NCI-H1092 treated with DMSO at 0.1 percent for 48 hours (cell line): ENCODE measurements at places on chromosomes 3 and 15.
A peak's percentile ranks its signal among the peaks of the same experiment; 100 is the strongest.

DNA sequence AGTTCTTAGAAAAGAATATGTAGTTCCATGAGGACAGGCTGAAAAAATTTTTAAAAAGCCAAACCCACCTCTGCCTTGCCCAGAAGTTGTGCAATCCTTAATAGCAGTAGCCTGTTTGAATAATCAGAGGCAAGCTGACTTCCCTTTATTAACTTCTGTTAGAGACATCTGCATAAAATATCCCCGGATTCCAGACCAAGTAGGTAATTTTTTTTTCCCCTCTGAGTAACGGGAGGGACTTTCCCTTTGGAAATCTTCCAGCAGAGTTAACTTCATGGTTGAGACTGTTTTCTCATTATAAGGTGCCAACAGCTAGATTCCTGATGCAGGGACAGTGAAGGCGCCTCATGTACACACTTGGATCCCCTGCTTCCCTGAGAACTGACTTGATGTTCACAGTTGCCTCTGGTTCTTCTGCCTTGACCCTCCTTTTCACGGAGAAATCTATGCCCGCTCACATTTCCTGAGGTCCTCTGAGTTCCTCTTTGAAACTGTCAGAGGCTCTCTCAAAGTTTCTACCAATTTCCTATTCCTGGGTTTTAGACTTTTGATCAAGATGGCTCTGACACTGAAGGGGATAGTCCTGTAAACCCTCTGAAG lies 227.6 kb upstream of the BHLHE40 start:
- DNase-seq, result no peak

- no peak for DNase-seq
Measured at GRCh38 chr15:59814409-59814808, 125.3 kb upstream of the BNIP2 start.

GRCh38 chr15:69393831-69394491 lies 20.2 kb upstream of the KIF23 start:
- DNase-seq, result no peak

DNA sequence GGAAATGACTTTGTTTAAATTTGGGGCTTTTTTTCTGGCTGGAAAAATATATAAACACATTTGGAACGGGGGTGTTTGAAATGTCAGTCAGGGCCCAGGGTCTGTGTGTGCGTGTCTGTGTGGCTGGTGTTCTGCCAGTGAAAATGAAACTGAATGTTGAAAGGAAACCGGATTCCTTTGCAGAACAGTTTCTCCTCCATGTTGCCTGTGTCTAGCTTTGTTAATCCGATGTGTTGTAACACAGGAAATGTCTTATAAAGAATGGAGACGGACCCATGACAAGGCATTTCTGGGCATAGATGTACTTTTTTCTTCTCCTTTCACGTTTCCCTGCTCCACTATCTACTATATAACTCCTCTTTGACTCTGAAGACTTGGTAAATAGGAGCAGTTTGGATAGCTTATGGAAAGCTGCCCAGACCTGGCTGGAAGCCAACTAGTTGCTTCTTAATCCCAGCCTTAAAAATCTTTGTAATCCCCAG lies 2.8 kb downstream of the SQOR start:
- peak; percentile 4 for DNase-seq

GRCh38 chr3:28125342-28125741 lies 116.1 kb upstream of the CMC1 start:
- no peak for DNase-seq

DNA sequence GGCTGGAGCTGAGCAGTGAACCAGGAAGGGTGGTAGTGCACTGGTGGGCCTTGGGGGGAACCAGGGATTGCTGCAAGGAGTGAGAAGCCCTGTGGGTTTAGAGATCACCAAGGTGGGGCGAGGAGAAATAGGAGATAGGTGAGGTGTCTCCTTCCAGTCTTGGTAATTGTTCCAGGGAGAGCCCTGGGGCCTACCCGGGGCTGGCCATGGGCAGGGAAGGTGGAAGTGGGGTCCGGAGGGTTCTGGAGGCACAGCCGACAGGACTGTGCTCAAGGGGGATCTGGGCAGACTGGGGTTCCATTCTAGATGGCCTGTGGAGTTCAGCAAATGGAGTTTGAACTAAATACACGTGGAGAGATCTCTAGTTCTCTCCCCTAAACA lies 4.5 kb downstream of the CHST13 start:
- no peak for DNase-seq

DNA sequence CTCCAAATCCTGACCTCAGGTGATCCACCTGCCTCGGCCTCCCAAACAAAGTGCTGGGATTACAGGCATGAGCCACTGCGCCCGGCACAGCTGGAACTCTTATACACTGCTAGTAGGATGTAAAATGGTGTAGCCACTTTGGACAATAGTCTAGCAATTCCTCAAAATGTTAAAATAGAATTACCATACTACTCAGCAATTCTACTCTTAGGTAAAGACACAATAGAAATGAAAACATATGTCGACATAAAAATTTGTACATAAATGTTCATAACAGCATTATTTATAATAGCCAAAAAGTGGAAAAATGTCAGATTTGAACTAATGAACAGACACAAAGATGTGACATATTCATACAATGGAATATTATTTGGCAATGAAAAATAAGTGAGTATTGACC lies 33.4 kb downstream of the RAD18 start:
- DNase-seq, result no peak

DNA sequence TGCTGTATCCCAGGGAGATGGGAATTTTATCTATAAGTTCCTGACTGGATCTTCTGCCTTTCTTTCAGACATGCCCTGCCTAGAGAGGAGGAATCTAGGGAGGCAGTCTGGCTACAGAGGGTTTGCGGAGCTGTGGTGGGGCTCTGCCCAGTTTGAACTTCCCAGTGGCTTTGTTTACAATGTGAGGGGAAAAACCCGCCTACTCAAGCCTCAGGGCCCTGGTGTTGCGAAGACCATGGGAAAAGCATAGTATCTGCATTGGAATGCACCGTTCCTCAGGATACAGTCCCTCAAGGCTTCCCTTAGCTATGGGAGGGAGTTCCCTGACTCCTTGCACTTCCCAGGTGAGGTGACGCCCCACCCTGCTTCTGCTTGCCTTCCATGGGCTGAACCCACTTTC lies 168.7 kb downstream of the TMEM108 start:
- DNase-seq, result no peak

DNA sequence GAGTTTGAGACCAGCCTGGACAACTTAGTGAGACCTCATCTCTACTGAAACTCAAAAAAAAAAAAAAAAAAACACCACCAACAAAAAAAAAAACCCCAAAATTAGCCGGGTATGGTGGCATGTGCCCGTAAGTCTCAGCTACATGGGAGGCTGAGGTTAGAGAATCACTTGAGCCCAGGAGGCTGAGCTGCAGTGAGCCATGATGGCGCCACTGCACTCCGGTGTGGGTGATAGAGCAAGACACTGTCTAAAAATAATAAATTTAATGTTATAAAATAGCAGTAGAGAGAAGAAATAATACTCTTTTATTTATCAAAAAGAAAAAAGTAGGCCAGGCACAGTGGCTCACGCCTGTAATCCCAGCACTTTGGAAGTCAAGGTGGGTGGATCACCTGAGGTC lies 17.4 kb downstream of the RCCD1 start:
- DNase-seq, result no peak

GRCh38 chr3:196987022-196987421 lies 18.4 kb upstream of the PIGZ start:
- DNase-seq, result no peak

GRCh38 chr3:138827222-138827621 lies 7.5 kb downstream of the PIK3CB start:
- no peak for DNase-seq

DNA sequence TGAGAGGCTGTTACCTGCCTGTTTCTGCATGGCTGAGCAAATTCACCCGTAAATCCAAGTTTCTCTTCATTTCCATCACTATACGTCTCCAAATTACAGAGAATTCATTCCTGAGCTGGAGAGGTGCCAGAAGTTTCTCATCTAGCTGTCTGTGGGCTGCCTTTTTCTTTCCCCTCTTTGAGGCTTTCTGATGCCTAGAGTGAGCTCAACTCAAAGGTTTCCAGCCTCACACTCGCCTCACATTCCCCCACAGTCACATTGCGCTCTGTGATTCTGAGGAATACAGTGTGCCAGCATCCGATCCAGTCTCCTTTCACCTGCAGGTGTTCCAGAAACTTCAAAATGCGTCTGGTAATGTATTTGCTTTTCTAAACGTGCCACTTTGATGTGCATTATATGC lies 267.2 kb downstream of the MFSD1 start:
- DNase-seq, result no peak

DNA sequence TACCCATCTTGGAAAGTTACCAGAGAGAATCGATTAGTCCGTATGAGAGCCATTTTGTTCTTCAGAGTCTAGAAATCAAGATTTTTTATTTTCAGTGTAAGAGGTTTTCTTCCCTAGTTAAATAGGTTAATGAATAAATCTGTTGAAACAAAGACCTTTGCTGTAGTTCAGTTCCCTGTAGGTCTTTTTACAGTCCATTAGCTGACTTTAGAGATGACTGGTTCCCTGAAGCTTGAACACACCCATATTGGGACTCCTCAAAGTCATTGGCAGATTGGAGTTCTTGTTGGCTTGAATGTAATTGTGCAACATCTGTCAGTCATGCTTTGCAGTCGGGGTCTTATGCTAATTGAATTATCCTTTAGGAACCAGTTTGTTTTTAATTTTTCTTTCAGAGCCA lies 45.3 kb downstream of the SEMA6D start:
- no peak for DNase-seq

- DNase-seq, result no peak
Measured at GRCh38 chr15:38260077-38260476, 7.4 kb downstream of the SPRED1 start.

DNA sequence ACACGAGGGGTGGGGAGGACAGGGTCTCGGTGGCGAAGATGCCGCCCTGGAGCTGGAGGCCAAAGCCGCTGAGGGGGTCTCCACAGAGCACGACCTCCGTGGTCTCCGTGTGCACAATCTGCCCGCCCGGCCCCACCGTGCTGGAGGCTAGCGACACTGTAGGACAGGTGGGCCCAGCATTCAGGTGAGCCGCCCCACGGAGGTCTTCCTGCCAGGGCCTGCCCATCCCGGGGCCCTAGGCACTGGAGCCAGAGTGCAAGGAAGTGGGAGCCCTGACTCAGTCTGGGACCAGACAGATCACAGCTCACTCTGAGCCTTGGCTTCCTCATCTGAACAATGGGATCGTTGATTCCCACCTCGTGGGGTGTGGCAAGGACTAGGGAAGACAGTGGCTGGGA lies 25.8 kb downstream of the GRIP2 start:
- DNase-seq, result no peak

GRCh38 chr3:87771337-87772192 lies 287.2 kb downstream of the CGGBP1 start:
- no peak for DNase-seq

DNA sequence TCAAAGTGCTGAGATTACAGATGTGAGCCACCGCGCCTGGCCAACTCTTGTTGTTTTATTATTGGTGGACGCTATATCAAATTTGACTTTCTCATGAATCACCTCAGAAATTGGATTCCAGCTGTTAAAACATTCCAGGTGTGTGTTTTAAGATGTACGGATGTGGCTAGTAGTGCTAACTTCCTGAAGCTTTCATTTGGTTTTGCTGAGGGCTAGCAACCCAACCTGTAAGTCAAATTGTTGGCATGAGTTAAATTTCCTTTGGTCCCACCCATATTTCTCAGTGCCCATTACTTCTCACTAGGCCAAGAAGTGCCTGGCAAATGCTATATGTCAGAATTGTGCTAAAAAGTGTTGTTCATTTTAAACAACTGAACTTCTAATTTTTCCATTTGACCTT lies 13.1 kb upstream of the KAT2B start:
- no peak for DNase-seq

- peak; percentile 10 for DNase-seq
Measured at GRCh38 chr3:169575381-169575780, 88.1 kb downstream of the MECOM start.

GRCh38 chr3:51642462-51642861 lies 28.6 kb upstream of the TEX264 start:
- no peak for DNase-seq

DNA sequence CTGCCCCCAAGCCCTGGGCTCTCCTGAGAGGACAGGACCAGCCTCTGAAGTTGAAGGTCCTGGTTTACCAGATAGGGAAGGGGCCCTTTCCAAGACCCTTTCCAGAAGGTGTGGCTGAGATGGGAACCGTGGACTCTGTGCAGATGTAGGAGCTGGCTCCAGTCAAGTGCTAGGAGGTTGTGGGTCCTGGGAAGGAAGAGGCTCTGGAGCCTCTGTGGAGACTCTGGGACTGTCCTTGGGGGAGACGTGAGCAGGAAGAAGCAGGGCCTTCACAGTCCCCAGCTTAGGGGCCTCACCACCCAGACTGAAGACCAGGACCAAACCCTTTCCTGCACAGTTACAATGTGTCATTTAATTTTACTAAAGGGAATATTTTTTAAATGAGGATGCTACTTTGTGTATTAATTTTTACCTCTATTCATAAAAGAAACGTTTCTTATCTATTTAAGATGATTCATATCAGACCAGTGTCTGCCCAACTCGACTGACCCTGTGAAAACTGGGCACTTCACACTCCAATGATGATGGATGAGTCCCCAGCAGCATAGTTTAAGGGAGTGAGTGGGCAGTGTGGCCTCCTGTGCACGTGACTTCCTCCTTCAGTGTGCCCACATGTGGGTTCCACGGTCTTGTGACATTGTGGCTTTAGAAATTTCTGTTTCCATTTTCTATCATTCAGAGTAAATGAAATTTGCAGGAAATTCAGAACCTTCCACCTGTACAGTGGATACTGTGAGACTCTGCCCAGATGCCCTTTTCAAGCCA lies 10.9 kb downstream of the CCR5AS start:
- no peak for DNase-seq

- no peak for DNase-seq
Measured at GRCh38 chr3:197957790-197958133, 2.3 kb upstream of the LMLN start.

DNA sequence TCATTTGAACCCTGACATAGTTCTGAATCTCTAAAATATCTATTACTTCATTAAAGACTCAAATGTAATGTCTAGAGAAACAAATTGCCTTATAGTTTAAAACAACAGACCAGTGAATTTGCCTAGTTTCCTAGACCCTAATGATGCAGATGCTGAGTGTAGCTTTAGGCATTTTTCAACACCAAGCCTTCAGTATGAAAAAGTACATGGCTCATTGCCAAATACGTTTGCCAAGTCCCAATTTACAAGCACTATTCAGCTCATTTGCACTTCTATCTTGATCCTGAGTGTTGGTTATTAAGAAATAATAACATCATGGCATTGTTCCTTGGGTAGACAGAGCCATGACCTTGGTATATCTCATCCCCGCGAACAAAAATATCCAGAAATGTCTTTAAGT lies 46.8 kb downstream of the EOMES start:
- no peak for DNase-seq
